Keratinocyte (primary cell): ENCODE measurements at places on chromosomes 1 and 21. TPM values are rescaled to one million over a fixed set of nuclear protein-coding genes. Genes with fewer than 3 reads are reported as not detected.

C8B gene
- polyA plus RNA-seq: 0.04 to 0.09 TPM (median 0.05 TPM) in 3 replicates

TEDDM1 gene
- not detected in 3 replicates for polyA plus RNA-seq

LRRC39 gene
- polyA plus RNA-seq: 0.17 to 0.88 TPM (median 0.57 TPM) in 3 replicates

CXADR gene
- polyA plus RNA-seq: 35.5 to 42.6 TPM (median 37.3 TPM) in 3 replicates

CHD5 gene
- 0.03 to 0.07 TPM (median 0.05 TPM) in 3 replicates for polyA plus RNA-seq

FCGR3A gene
- not detected in 3 replicates for polyA plus RNA-seq

FCAMR gene
- polyA plus RNA-seq: not detected in 3 replicates

TDRKH gene
- polyA plus RNA-seq: 7.1 to 10.4 TPM (median 9.7 TPM) in 3 replicates

FAM167B gene
- polyA plus RNA-seq: 0.06 to 0.07 TPM in 2 of 3 replicates, not detected in the other
